ENCODE measurements at places on chromosomes 6 and 20. TPM values are rescaled to one million over a fixed set of nuclear protein-coding genes. Genes with fewer than 3 reads are reported as not detected.

The FAM162B gene
- total RNA-seq = not detected

The SCUBE3 gene
- not detected for total RNA-seq

The NRN1 gene
- 5.9 TPM for total RNA-seq

The CALHM4 gene
- not detected for total RNA-seq

The LY6G6F gene
- not detected for total RNA-seq

The ZBTB46 gene
- 0.38 TPM for total RNA-seq

The HAO1 gene
- total RNA-seq = not detected

The HTR1E gene
- total RNA-seq = not detected

The PRSS16 gene
- total RNA-seq = 1.9 TPM

The AIF1 gene
- total RNA-seq = 240 TPM

The EBF4 gene
- total RNA-seq = 1.2 TPM

The IER3 gene
- 375 TPM for total RNA-seq

The KCNK15 gene
- total RNA-seq = 0.29 TPM

The NNAT gene
- total RNA-seq = 0.47 TPM

The SLC32A1 gene
- not detected for total RNA-seq

The CGA gene
- not detected for total RNA-seq

The C6orf163 gene
- total RNA-seq = 1.4 TPM

The PMEPA1 gene
- total RNA-seq = 1.7 TPM

DNA sequence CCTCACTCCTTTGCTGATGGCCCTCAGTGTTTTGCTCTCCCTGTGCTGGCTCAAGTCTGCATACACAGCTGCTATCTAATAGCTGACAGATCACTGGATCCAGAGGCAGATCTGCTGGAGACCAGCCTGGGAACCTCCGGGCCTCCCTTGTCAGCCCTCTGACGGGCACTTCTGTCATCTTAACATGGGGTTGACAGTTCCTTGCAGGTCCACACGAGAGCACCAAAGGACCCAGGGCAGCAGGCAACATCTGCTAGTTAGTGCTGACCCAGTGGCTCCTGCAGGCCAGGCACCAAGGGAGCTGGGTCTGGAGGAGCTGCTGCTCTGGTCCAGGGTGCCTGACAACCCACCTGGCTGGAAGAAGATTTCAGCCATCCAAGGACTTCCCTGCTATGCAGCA is 208.1 kb downstream of the UST start:
- no peak for DNase-seq

DNA sequence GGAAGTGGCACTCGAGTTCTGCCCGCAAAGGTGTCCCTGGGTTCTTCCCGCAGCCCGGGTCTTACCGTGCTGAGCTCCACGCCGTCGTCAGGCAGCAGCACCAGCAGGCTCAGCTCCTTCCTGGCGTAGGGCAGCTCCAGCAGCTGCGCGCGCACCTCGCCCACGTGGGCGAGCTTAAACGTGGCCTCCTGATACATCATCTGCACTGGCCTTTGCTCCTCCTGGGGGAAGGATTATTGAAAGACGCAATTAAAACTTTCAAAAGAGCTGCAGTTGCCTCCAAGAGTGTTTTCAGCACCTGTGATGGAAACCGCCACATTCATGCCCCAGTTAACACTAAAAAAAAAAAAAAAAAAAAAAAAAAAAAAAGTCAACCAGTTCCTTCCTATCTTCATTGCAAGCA is 11.3 kb downstream of the SERPINB9 start:
- peak; percentile 87 for DNase-seq

GRCh38 chr6:79608334-79609224 is 22.6 kb upstream of the SH3BGRL2 start:
- no peak for DNase-seq

DNA sequence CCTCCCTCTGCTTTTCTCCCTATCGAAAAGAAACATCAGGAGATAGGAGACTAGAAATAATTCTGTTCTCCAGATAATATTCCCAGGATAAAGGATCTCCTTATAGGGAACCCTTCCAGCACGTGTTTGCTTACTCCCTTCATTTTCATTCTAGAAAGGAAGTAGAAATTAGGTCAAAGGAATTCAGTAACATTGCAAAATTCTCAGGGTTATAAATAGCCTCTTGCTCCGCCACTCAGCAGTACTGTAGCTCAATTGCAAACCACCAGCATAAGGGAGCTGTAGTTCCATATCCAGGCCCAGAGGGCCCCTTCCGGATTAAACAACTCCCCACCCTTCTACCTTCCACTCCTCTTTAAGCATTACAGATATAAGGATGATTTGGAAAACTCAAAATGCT is 6.2 kb downstream of the ELMO2 start:
- no peak for DNase-seq

GRCh38 chr6:15489261-15489962 is 173.4 kb downstream of the DTNBP1 start:
- no peak for DNase-seq

DNA sequence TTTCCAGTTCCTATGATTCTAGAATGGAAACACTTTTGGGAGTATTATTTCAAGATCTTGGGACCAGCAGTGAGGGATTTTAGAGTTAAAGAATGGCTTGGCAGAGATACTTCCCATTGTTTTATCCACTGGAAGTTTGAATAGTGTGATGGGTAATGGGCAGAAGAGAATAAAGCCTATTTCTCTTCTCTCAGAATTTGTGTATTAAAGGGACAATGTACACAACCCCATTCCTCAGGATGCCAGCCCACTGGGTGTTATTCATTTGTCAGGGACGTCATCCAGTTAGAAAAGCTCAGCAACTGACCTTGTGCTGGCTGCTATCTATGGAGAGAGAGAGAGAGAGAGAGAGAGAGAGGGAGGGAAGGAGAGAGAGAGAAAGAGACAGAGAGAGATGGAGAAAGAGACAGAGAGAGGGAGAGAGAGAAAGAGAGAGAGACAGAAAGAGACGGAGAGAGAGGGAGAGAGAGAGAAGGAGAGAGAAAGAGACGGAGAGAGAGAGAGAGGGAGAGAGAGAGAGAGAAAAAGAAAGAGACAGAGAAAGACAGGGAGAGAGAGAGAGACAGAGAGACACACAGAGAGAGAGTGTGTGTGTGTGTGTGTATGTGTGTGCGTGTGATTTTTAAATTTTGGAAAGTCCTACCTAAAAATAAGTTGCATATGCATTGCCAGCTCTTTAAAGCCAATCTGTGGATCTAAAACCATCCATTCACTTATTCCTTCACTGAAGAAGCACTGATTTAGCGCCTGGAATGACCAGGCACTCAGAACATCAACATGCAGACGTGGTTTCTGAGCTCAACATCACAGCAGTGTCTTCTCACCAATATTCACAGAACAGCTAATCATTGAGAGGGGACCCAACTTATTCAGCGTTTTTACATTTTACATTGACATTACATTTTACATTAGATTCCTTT is 388.8 kb downstream of the THBS2 start:
- DNase-seq = no peak

GRCh38 chr20:33840759-33841435 is 29.7 kb downstream of the CHMP4B start:
- DNase-seq = no peak

DNA sequence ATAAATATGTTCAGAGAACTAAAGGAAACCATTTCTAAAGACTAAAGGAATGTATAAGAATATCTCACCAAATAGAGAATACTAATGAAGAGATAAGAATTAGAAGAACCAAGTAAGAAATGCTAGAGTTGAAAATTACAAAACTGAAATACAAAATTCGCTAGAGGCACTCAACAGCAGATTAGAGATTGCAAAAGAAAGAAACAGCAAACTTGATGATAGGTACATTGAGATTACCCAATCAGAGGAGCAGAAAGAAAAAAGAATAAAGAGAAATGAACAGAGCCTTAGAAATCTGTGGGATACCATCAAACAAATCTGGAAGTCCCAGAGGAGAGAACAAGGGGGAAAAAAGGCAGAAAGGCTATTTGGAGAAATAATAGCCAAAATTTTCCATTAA is 6.3 kb upstream of the PDCD2 start:
- DNase-seq = no peak

GRCh38 chr6:92687278-92687677 is 732.1 kb downstream of the EPHA7 start:
- no peak for DNase-seq

DNA sequence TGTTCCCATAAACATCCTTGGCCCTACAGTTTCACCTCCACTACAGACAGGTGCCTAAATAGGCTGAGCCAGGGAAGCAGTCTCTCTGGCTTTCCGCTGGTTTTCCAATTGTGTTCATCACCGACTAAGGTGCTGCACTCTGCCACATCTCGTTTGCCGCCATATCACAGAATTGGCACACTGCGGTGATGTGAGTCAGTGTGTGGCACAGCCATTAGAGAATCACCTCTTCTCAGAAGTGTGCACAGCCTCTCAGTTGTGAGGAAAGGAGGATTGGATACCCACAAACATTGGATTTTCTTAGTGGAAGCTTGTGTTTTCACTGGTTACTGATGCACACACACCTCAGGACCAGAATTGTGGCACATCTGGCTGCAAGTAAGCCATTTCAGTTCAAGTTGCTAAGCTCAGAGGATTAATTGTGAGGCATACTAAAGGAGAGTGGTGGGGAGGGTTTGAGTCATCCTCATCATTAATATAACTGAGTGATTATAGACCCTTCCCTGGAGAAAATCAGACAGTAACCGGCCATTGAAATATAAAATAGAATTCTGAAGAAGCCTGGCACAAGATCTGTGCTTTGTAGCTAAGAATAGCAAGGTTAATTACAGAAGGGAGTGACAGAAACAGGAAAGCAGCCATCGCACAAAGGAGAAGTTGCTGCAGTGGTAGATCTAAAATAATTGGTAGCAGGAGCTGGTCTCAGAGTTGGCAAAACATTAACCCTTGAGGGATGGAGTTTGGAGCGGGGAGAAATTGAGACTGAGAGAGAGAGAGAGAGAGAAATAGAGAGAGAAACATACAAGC is 506.9 kb downstream of the LMBRD1 start:
- DNase-seq = no peak

DNA sequence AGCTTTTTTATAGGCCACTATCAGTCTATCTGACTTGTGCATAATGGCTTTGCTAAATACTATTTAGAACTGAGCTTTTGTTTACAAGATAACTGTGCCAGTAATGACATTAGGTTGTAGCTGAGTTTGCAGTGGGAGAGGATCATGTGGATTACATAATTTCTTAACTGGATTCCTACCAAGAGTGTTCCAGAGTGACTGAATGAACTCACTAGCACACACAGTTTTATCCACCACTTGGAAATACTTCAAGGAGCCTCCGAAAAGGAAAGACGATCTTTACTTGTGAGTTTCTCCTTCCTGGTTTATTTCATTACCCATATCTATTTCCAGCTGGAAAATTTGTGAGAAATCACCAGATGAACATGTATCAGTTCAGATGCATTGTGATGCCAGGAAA is 10.9 kb upstream of the SYNE1 start:
- no peak for DNase-seq

GRCh38 chr6:100001915-100002388 is 7.9 kb upstream of the MCHR2 start:
- peak; percentile 43 for DNase-seq

GRCh38 chr6:11152581-11152980 is 41.1 kb upstream of the ERVFRD-1 start:
- DNase-seq = no peak

DNA sequence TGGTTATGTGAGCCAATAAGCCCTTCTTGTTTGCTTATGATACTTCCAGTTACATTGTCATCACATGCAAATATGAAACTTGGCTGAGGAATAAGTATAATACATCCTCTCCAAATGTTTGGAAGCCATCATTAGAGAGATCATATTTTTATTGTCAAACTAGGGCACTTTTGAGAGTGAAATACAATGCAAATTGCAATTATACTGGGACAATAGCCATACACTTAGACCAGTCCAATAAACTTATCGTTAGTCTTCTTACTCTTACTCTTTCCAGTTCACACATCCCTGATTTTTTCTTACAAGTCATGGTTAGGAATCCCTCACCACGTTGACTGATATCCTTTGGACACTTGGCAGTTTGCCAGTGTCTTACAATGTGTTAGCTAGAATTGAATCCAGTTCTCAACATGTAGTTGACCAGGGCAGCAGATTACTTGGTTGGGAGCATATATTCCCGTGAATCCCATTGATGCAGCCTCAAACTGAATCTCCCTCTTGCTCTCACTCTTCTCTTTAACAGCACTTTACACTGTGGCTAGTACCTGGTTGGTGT is 519.7 kb upstream of the ID4 start:
- no peak for DNase-seq

GRCh38 chr6:81735756-81736380 is 16.6 kb downstream of the TENT5A start:
- no peak for DNase-seq

- no peak for DNase-seq
These were observed 73.6 kb upstream of the BHLHE23 start for GRCh38 chr20:63080411-63080810.

- no peak for DNase-seq
These were observed 52.5 kb upstream of the SLC22A23 start for GRCh38 chr6:3509336-3509735.

DNA sequence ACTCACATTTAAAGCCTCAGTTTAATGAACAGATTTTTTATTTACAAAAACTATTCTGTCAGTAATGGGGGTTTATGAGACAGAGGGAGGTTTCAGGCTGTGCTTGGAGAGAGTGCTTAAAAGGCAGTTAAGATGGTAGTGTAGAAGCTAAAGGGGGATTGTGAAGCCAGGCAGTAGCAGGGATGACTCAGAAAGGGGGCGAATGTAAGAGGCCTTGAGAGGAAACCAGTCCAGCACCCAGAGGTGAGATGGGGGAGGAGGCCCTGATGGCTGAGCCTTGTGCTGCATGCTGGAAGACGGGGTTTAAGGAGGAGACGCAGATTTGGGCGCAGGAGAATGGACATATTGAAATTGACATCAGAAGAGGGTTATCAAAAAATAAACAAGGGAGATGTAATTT is 6.6 kb upstream of the SERPINB9 start:
- DNase-seq = peak; percentile 74

GRCh38 chr20:13221673-13222318 is 722 bp downstream of the ISM1 start:
- peak; percentile 77 for DNase-seq

GRCh38 chr6:157981132-157981394 is 600 bp upstream of the SYNJ2 start:
- no peak for DNase-seq

- no peak for DNase-seq
These were observed 448.6 kb upstream of the SOX4 start for GRCh38 chr6:21144928-21145327.

- DNase-seq = peak; percentile 81
These were observed 663 bp downstream of the FYN start for GRCh38 chr6:111872401-111873177.
